NCI-H1417 (cell line): ENCODE measurements at places on chromosomes 16 and 17.

DNA sequence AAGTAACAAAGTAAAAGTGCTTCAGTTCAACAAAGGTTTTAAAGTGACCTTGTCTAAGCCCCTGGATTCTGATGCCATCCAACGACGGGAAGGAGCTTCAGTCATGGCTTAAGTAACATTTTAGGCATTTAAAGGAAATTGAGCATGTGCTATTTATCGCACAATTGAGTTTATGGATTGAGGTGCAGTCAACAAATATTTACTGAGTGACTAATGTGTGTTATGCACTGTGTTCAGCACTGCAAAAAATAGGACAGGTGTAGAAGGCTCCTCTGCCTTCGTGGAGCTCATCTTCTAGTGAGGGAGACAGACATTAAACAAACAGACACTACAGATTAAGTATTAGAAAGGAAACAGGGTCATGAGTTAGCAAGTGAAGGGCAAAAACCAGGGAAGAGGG is 12.5 kb downstream of the TMIGD1 start:
- peak; percentile 40 for DNase-seq

- peak; percentile 52 for DNase-seq
These were observed 7.3 kb downstream of the ATP2A3 start for GRCh38 chr17:3956983-3957382.

DNA sequence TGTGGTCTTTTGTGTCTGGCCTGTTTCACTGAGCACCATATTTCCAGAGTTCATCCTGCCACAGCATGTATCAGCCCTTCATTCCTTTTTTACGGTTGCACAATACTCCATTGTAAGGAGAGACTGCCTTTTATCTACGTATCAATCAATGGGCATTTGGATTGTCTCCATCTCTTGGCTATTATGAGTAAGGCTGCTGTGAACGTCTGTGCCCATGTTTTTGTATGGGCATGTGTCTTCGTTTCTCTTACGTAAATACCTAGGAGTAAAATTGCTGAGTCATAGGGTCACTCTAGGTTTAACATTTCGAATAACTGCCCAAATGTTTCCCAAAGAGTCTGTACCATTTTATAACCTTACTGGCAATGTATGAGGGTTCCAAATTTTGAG is 202.8 kb upstream of the FOXF1 start:
- no peak for DNase-seq

DNA sequence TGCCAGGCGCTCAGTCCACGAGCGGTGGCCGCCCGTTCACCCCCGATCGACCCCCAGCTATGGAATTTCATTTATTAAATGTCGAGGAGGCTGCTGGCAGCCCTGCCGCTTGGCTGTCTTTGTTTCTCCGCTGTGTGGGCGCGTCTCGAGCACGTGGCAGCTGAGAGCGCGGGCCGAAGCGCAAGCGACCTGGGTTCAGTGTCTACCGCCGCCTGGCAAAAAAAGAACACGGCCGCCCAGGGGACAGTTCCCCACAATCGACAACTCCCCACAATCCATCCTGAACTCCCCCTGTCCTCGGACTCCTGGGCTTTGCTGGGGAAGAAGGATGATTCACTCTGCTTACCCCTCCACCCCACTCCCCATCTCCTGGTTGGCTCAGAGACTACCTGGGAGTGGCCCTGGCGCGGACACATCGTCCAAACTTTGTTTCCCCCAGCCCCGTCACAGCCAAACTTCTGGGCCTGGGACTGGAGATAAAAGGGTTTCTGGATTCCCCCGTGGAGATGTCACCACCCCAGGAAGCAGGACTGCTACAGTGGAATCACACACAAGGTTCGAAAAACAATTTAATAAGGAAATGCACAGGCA is 1.7 kb upstream of the ANKRD13B start:
- peak; percentile 90 for DNase-seq

GRCh38 chr16:29742683-29743275 is 3.0 kb downstream of the C16orf54 start:
- no peak for DNase-seq

- peak; percentile 40 for DNase-seq
These were observed 996 bp upstream of the CPNE2 start for GRCh38 chr16:57091200-57091974.

GRCh38 chr16:67441271-67441753 is 10.4 kb downstream of the HSD11B2 start:
- peak; percentile 51 for DNase-seq

DNA sequence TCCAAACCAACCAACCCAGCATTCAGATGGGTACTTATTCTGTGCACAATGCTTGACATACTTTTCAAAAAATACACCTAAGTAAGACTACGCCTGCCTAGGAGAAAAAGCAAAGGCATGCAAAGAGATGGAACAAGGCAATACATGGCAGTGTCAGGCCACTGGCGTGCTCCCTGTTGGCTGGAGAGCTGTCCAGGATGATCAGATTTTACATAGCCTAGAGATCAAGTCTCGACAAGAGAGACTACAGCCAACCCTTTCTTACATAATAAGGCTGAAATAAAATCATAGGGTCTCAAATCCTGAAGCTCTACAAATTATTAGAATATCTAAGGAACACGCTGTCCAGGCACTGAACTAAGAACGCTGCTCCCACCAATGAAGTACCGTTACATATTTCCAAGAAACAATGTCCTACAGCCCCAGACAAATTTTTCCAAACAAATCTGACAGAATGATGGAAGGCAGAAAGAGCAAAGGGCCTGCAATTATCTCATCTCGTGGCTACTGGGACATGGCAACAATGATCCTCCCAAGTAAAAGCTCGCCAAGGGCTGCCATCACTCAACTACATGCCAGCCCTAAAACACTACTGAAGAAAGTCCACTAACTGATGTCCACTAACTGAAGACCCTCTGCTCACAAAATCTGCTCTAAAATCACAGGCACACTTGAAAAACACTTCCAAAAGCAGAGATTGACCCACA is 5.1 kb downstream of the RPS15A start:
- DNase-seq: no peak

GRCh38 chr17:77456951-77457548 is 316.3 kb downstream of the SEC14L1 start:
- DNase-seq: no peak

DNA sequence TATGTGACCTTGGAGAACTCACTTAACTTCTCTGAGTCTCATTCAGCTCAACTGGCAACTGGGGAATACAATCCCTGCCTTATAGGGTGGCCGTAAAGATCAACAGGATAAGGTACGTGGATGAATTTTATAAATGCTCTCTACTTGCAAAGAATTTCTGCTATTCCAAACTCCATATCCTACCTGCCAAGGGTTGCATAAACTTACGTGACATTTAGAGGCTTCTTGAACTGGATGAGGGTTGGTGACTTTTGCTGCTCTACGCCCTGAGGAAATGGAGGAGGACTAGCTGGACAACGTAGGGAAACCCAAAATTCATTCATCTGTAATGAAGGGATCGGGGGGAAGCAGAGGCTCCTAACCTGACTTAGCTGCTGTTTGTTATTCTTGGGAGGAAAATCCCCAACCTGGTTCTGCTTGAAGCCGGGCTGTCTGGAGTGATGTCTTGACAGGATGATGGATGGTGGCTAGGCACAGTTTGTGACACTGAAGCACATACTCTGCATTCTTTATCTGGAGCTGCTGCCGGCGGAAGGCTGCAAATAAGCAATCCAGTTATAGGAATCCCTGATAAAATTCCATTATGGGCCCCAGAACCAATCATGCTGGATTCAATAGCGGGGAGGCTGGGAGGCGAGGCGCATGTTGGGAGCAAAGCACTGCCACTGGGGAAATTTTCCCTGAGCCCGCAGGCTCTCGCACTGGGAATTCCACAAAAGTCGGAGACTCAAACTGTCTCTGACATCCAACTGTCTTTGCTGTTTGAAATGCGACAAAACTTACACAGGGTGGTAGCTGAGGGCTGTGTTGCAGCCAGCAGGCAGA is 94.7 kb upstream of the SDK2 start:
- no peak for DNase-seq

- peak; percentile 89 for DNase-seq
These were observed 19.3 kb downstream of the GDE1 start for GRCh38 chr16:19502395-19503131.

- no peak for DNase-seq
These were observed 4.6 kb downstream of the TNS4 start for GRCh38 chr17:40496634-40497420.

DNA sequence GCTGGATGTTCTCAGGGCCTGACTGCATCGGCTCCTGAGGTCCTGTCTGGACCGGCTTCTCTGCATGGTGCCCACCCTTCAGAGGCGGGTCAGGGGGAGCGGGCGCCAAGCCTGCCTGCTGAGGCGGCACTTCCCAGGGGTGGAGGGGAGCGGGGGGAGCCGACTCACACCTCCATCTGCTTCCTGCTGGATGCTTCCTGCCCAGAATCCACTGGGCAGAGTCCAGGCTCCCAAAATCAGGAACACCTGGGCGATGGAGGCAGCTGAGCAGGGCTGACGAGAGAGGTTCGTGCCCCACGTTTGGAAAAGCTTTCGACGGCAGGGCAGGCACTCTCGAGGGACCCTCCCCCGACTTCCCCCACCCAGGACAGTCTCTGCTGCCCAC is 42.2 kb downstream of the TIMM22 start:
- DNase-seq: no peak

DNA sequence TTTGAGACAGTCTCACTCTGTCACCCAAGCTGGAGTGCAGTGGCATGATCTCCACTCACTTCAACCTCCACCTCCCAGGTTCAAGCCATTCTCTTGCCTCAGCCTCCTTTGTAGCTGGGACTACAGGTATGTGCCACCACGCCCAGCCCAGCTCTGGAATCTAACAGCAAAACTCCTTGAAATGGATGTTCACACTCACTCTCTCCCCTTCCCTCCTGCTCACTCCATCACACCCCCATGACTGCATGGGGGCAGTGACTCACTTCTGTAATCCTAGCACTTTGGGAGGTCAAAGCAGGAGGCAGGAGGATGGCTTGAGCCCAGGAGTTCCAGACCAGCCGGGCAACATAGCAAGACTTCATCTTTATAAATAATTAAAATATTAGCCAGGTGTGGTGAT is 11.1 kb upstream of the TFAP4 start:
- no peak for DNase-seq

- no peak for DNase-seq
These were observed 14.4 kb downstream of the MYBBP1A start for GRCh38 chr17:4540687-4541327.

DNA sequence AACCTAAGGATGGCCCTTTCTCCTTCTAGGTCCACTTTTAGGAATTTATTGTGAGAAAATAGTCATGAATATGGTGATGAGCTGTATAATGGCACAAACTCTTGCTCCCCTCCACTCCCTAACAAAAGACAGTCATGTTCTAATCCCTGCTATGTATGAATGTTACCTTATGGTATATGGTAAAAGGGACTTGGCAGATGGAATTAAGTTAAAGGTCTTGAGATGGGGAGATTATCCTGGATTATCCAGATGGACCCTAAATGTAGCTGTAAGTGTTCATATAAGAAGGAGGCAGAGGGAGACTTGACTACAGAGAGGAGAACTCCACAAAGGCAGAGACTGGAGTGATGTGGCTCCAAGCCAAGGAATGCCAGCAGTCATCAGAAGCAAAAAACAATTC is 296.1 kb downstream of the SOX9 start:
- no peak for DNase-seq

DNA sequence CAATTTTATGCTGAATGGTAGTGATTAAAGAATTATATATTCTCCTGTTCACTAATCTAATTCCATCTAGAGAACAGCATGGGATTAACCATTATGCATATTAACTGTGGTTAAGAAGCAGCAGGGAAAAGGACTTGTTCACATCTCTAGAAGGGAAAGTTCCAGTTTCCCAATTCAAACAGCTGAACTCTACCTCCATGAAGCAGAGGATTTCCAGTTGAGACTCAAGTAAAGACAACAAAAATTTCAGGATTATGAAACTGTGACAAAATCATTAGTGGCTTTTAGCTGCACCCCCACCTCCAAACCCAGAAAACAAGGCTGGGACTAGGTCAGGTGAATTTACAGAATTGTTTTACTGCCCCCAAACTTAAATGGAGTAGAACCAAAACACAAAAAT is 73.6 kb downstream of the USP32 start:
- DNase-seq: no peak

DNA sequence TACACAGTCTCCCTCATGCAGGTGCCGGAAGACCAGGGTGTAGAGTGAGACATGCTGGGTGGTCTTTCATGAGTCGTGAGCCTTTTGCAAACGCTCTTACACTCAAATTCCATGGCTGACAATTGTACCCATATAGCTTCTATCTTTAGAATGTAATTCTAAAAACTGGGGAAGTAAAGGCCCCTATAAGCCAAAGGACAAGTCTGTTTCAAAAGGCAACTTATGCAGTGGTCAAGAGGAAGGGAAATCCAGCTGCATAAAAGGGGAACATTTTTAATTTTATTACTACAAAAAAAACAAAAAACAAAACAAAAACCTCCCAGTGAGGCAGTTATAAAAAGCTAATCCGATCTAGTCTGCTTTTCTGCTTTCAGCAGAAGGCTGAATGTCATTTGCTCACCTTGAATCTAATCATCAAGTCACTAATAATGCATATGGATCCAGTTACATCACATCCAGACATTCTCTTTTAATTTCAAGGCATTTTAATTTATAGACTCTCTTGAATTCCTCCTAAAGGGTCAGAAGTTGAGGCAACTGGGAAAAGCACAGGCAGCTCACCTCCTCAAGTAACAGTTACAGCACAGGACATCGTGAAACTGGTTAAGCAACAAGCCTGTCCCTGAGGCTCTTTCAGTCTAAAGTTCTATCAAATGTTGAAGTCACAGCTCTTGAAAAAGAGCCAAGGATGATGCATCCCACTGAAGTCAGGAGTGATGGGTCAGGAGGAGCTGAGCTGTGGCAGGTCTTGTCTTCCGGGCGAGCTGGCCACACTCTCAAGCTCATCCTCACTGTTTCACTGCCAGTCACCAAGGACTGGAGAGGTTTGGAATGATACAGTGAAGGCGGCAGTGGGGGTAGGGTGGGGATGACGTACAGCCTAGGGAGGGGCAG is 99.7 kb downstream of the VPS53 start:
- no peak for DNase-seq

GRCh38 chr17:2593821-2594721 is 617 bp downstream of the PAFAH1B1 start:
- peak; percentile 85 for DNase-seq

- DNase-seq: peak; percentile 68
These were observed 2.1 kb downstream of the SCARF1 start for GRCh38 chr17:1643293-1643998.

GRCh38 chr17:73351764-73352163 is 40.0 kb upstream of the CDC42EP4 start:
- no peak for DNase-seq

DNA sequence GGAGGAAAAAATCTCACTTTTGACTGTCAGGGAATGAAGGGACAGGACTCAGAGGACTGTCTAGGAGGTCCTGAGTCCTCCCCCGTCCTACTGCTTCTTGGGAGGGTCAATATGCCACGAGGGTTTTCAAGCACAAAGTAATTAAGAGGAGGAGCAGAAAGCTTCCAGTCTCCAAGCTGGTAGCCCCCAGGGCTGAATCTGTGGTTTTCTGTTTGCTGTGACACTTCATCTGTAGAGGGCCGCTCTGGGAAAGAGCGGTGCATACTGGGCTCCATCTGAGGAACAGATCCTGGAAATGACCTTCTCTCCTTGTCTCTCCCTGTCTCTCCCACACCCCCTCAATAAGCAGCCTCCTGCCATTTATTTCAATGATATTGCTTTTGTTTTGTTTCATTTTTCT is 180.1 kb upstream of the SDK2 start:
- DNase-seq: no peak

- no peak for DNase-seq
These were observed 1.4 kb upstream of the C1QTNF1 start for GRCh38 chr17:79022507-79022991.
